Fibroblast of the conjunctiva (primary cell): ENCODE measurements at places on chromosomes 7 and 10.

DNA sequence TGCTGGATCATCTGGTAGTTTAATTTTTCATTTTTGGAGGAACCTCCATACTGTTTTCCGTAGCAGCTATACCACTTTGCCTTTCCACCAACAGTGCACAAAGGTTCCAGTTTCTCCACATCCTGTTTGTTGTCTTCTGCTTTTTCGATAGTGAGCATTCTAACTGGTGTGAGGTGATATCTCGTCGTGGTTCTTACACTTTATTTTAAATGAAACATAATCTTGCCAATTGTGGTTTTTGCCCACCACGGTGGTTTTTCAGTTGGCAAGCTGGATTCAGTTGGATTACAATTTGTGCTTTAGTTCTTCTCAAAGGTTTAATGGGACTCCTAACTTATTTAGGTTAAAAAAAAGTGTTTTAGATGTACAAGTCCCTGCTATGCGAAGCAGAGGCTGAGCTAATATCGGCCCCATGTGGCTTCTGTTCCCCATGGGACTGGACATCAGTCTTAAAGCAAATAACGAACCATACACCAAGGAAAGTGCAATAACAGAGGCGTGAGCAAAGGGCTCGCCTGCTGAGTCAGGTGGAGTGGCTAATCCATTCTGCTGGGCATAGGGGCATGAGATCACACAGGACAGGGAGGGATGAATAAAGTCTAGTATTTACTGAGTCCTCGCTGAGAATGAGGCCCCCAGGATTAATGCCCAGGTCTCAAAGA lies 153.6 kb downstream of the AOAH start:
- no peak for DNase-seq

DNA sequence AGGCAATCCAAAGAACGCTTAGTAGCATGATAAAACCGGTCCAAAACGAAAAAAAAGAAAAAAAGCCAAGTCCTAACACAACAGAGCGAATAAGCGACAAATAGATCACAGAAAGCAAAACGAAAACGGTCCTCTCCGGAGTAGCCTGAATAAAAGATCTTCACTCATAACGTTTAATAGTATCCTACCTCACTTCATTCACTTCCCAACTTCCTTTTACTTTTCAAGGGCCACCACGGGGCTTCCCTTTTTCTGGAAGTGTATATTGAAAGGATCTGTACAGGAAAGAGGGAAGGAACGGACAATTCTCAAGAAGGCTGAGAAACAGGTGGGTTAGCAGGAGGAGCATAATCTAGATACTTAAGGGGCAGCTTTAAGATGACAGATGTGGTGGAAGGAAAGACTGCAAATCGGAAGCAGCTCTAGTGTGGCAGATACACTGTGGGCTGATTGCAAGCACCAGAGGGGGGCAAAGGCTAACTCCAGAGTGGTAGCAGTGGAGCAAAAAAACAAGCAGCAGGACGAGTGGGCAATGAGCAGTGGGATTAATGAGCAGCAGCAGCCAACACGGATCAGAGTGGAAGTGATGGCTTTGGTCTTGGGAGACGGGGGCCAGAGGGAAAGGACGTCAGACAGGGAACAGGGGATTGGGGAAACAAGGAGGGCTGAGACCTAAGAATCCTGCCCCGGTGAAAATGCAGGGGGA lies 866 bp downstream of the CNOT4 start:
- DNase-seq: no peak

DNA sequence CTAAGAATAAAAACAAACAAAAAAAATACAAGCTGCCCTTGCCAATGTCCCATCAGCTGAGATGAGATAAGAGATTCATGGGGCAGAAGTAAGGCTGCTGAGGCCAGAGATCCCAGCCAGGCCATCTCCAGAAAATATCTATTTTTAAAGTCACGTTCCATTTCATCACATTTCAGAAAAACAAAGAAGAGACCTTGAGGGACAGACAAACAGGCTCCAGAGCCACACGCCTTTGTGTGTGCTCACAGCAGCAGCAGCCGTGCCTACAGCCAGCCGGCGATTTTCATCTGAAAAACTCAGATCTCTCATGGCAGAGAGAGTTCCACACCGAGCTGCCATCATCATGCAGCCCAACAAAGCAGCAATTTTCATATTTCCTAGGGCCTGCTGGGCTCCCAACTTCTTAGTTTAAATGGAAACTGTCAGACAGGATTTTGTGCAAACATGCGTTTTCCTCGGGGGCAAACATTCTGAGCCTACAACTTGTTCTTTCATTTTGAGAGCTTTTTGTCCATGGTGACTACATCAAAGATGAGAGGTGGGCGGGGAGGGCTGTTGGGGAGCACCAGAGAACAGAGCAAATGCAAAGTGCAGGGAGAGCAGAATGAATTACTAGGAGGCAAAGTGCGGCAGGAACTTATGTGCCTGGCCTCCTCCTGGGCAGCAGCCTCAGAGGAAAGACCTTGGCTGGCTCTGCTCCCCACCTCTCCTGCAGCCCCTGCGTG lies 38.8 kb downstream of the DLG5 start:
- DNase-seq: no peak

DNA sequence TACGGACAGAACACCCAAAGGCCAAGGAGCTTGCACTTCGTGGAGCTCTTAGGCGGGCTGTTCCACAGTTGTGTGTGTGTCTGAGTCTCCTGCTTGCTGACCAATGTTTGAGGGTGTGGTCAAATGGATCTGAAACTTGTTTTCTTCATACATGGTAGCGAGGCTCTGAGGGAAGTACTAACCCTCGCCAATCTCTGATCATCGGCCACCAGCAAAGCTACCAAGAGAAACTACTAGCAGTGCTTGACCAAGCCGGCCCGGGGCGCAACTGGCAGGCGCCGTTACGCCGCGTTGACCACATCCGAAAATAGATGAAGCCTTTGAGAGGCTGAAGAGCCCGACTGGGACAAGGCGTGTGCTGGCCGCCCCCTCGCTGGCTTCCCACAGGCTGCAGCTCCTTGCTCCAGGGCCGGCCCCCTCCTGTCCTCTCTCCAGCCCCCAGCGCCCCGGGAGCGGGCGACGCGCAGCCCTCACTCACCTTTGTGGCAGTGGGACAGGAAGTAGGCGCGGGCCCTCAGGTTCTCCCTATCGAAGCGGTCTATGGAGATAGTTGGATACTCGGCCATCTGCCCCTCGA lies 384 bp downstream of the DCLRE1C start:
- DNase-seq: peak; percentile 46

GRCh38 chr10:48390933-48391845 lies 84.7 kb downstream of the MAPK8 start:
- no peak for DNase-seq

GRCh38 chr7:19026888-19027287 lies 90.5 kb downstream of the TWIST1 start:
- no peak for DNase-seq

DNA sequence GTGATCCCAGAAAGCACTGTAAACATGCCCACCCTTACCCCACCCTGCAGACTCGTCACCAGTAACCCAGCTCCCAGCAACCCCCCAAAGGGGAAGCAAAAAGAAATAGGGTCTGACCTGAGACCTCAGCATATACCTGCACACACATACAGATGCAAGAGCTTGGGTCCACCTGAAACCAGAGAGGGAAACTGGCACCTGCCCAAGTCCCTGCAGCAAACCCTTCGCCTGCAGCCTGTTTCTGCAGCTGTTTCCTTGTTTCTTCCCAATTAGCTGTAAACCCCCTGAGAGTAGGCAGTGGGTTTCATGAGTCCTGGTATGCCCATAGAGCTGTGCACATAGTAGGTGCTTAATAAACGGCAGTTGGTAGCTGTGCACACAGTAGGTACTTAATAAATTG lies 140.5 kb downstream of the FGFR2 start:
- DNase-seq: no peak

GRCh38 chr10:112314822-112315474 lies 31.7 kb downstream of the TECTB start:
- DNase-seq: peak; percentile 61

GRCh38 chr10:111856631-111857030 lies 326.9 kb downstream of the GPAM start:
- DNase-seq: no peak

- DNase-seq: no peak
Observed at GRCh38 chr10:123535386-123535785, 130.8 kb upstream of the GPR26 start.

- DNase-seq: no peak
Observed at GRCh38 chr10:87546210-87546609, 41.5 kb downstream of the MINPP1 start.

GRCh38 chr7:100963386-100963785 lies 6.0 kb upstream of the MUC12 start:
- DNase-seq: no peak

GRCh38 chr7:106606120-106606519 lies 54.8 kb downstream of the CCDC71L start:
- DNase-seq: no peak

GRCh38 chr10:77619964-77620703 lies 17.5 kb downstream of the KCNMA1 start:
- no peak for DNase-seq

GRCh38 chr7:92835261-92835850 lies 1.0 kb downstream of the CDK6 start:
- no peak for DNase-seq

GRCh38 chr10:124498056-124498455 lies 36.4 kb downstream of the LHPP start:
- DNase-seq: no peak

- no peak for DNase-seq
Observed at GRCh38 chr7:153829525-153829924, 222.7 kb upstream of the DPP6 start.

DNA sequence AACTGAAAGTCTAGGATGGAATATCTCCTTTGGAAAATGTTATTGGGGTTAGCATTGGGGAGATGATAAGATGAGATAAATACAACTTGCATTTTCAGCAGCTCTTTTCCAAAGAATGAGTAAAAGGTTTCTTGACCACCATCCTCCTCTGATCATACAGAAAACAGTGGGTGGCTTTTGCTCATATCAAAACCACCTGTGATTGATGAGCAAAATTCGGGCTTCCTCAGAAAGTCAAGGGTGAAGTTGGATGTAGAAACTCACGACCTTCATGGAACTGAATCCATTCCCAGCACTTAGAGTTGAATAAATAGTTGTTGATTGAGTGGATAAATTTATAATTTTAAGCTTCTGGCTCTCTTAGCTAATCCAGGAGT lies 158.4 kb downstream of the DNAJB6 start:
- no peak for DNase-seq

- no peak for DNase-seq
Observed at GRCh38 chr10:101997803-101998202, 58.2 kb downstream of the ARMH3 start.

- DNase-seq: no peak
Observed at GRCh38 chr7:28703037-28703765, 254.9 kb downstream of the TRIL start.
